A549 treated with Hydrocortisone at 1 μM for 4 hours (cell line): ENCODE measurements at places on chromosomes 16 and 17. TPM values are rescaled to one million over a fixed set of nuclear protein-coding genes. Genes with fewer than 3 reads are reported as not detected.

Gene SNX20
- total RNA-seq = not detected in 5 replicates

Gene TRIM72
- total RNA-seq = 0.01 to 0.10 TPM (median 0.05 TPM) in 5 replicates

Gene GDPD3
- total RNA-seq = 1.2 to 1.5 TPM (median 1.3 TPM) in 5 replicates

Gene ADAP2
- 2.4 to 4.1 TPM (median 3.8 TPM) in 5 replicates for total RNA-seq

Gene OR1D2
- not detected in 5 replicates for total RNA-seq

Gene GPR139
- not detected in 5 replicates for total RNA-seq

Gene DPEP3
- not detected in 5 replicates for total RNA-seq

Gene KRT39
- total RNA-seq = not detected in 5 replicates

Gene RPH3AL
- 26.5 to 37.9 TPM (median 36.3 TPM) in 5 replicates for total RNA-seq

Gene KPNA2
- 441 to 538 TPM (median 457 TPM) in 5 replicates for total RNA-seq

Gene C1QL1
- 15.2 to 32.8 TPM (median 28.1 TPM) in 5 replicates for total RNA-seq

Gene NRN1L
- total RNA-seq = 0.17 to 0.32 TPM (median 0.23 TPM) in 3 of 5 replicates, not detected in the others

Gene NACA2
- 0.15 TPM in 1 of 5 replicates, not detected in the others for total RNA-seq

Gene NLRC5
- total RNA-seq = 3.3 to 4.4 TPM (median 3.6 TPM) in 5 replicates

Gene TP53TG3
- 0.22 to 1.2 TPM (median 0.59 TPM) in 5 replicates for total RNA-seq

Gene XAF1
- total RNA-seq = not detected in 5 replicates

Gene MYH3
- 0.64 to 1.2 TPM (median 0.88 TPM) in 5 replicates for total RNA-seq

Gene IRF8
- 0.33 to 0.68 TPM (median 0.53 TPM) in 5 replicates for total RNA-seq

Gene DPEP2
- total RNA-seq = not detected in 5 replicates

Gene SLC9A5
- total RNA-seq = 1.2 to 1.9 TPM (median 1.5 TPM) in 5 replicates

Gene CCT6B
- 1.1 to 2.3 TPM (median 1.5 TPM) in 5 replicates for total RNA-seq

Gene NPIPB13
- 1.7 to 3.0 TPM (median 2.7 TPM) in 5 replicates for total RNA-seq

Gene C16orf96
- 0.05 to 0.08 TPM (median 0.06 TPM) in 4 of 5 replicates, not detected in the other for total RNA-seq

Gene TRPV3
- 0.30 to 0.40 TPM (median 0.36 TPM) in 5 replicates for total RNA-seq

Gene INCA1
- 1.1 to 2.0 TPM (median 1.8 TPM) in 5 replicates for total RNA-seq

Gene KRT40
- total RNA-seq = not detected in 5 replicates

Gene TP53TG3D
- total RNA-seq = 0.99 to 1.6 TPM (median 1.3 TPM) in 5 replicates

Gene TMEM114
- total RNA-seq = not detected in 5 replicates

Gene CD300LG
- not detected in 5 replicates for total RNA-seq

Gene KRTAP9-2
- not detected in 5 replicates for total RNA-seq

Gene EPN3
- 0.14 to 0.33 TPM (median 0.22 TPM) in 5 replicates for total RNA-seq

Gene EVPL
- 14.7 to 18.8 TPM (median 16.8 TPM) in 5 replicates for total RNA-seq

Gene OTOP3
- total RNA-seq = not detected in 5 replicates

Gene C16orf74
- 11.3 to 17.5 TPM (median 15.4 TPM) in 5 replicates for total RNA-seq

Gene JUP
- 95.1 to 120 TPM (median 110 TPM) in 5 replicates for total RNA-seq

Gene ARL5C
- total RNA-seq = not detected in 5 replicates

Gene PGS1
- 21.0 to 26.4 TPM (median 22.8 TPM) in 5 replicates for total RNA-seq

Gene KRTAP1-5
- not detected in 5 replicates for total RNA-seq

Gene HOXB4
- 0.09 to 0.16 TPM (median 0.13 TPM) in 5 replicates for total RNA-seq

Gene SMCR8
- total RNA-seq = 14.8 to 19.7 TPM (median 15.4 TPM) in 5 replicates

Gene KRTAP4-6
- not detected in 5 replicates for total RNA-seq

Gene GPR179
- total RNA-seq = 0.02 to 0.05 TPM (median 0.03 TPM) in 5 replicates

Gene CDC6
- 46.8 to 55.1 TPM (median 50.8 TPM) in 5 replicates for total RNA-seq

Gene NETO2
- 76.3 to 102 TPM (median 79.0 TPM) in 5 replicates for total RNA-seq

Gene MPV17L
- total RNA-seq = 4.7 to 6.2 TPM (median 4.7 TPM) in 5 replicates

Gene IFI35
- 15.8 to 21.1 TPM (median 18.4 TPM) in 5 replicates for total RNA-seq

Gene ABCC11
- total RNA-seq = 0.06 to 0.17 TPM (median 0.10 TPM) in 5 replicates

Gene NPIPB9
- 1.1 to 2.0 TPM (median 1.7 TPM) in 5 replicates for total RNA-seq

Gene NPIPA3
- 1.0 to 1.9 TPM (median 1.3 TPM) in 5 replicates for total RNA-seq

Gene FASN
- 132 to 142 TPM (median 139 TPM) in 5 replicates for total RNA-seq

Gene ARHGDIG
- 2.1 to 3.7 TPM (median 3.2 TPM) in 5 replicates for total RNA-seq

Gene NKIRAS2
- total RNA-seq = 40.1 to 51.5 TPM (median 44.0 TPM) in 5 replicates

Gene DNAI2
- total RNA-seq = 0.05 to 0.06 TPM in 2 of 5 replicates, not detected in the others

Gene CDH8
- 0.31 to 0.55 TPM (median 0.44 TPM) in 5 replicates for total RNA-seq

Gene SDK2
- total RNA-seq = 1.1 to 1.8 TPM (median 1.6 TPM) in 5 replicates

Gene SHISA6
- not detected in 5 replicates for total RNA-seq
